ENCODE measurements at places on chromosomes 1 and 21.

DNA sequence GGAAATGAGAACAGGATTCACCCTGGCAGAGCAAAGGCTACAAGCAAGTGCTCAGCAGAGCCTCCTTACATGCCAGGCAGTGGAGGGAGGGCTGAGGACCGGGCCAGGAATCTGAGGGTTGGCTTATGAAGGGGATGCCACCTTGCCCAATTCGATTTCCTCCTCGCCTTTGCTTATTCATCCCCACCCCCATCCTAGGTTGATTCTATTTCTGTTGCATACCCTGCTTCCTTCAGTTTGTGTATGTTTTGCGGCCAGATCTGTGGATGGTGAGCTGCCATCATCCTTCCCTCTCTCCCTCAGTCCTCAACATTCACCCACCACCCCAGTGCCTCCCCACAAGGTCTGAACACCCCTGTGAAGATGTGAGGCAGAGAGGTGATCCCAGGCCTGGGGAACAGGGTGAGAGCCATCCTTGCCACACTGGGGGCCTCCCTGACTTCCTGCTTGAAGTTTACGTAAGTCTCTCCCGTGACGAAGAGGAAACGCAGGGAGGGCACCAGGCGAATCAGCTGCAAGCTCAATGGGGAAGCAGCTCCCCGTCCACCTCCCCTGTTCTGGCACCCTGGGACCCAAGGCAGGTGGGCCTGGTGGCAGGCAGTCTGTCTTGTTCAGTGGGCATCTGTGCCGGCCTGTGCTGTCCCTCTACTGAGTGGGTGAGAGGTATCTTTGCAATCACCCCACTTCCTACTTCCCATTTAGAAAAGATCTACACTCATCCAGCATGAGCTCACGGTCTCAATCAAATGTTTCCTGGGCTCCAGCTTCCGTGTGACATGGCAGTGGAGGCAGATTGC lies 50.6 kb upstream of the CNTN2 start:
- DNase-seq = no peak

- DNase-seq = peak; percentile 4
These were observed 97.3 kb downstream of the PLA2G4A start for GRCh38 chr1:186925881-186926669.

DNA sequence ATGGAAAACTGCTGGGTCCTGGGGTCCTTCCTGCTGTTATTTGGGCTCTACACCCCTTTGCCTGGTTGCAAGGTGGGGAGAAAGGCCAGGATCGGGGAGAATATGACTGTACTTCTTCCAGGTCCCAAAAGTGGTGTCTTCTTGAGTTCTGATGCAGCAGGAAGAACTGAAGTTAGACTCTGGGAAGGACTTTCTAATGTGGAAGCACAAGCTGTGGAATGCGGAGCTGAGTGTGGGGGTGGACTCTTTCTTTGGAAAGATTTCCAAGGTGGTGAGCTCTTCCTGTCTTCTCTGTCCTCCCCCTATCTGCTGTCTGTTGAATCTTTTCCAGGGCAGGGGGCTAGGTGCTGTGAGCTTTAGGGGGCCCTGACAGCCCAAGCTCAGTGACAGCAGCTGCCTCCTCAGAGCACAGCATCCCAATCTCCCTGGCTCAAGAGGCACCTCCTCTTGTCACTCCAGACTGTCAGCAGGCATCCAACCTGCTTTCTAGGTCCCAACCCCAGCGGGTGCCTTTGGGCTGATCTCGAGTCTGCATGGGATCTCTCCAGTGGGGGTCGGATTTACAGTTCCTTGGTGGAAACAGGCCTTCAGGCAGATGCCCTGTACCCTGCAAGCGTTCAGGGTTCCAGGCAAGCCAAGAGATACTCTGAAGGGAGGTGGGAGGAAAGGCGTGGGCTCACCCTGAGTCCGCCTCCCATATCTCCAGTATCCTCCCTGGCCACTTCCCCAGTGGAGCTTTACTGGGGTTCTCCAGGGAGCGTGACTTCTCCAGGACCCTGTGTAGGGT lies 23.2 kb downstream of the ADORA1 start:
- DNase-seq = no peak

- no peak for DNase-seq
These were observed 59.7 kb downstream of the DESI2 start for GRCh38 chr1:244712669-244713068.

- DNase-seq = peak; percentile 68
These were observed 30.6 kb downstream of the FAM78B start for GRCh38 chr1:166136222-166136621.

GRCh38 chr1:226891846-226892523 lies 21.6 kb downstream of the PSEN2 start:
- no peak for DNase-seq

GRCh38 chr1:219130366-219130935 lies 43.2 kb upstream of the LYPLAL1 start:
- no peak for DNase-seq

DNA sequence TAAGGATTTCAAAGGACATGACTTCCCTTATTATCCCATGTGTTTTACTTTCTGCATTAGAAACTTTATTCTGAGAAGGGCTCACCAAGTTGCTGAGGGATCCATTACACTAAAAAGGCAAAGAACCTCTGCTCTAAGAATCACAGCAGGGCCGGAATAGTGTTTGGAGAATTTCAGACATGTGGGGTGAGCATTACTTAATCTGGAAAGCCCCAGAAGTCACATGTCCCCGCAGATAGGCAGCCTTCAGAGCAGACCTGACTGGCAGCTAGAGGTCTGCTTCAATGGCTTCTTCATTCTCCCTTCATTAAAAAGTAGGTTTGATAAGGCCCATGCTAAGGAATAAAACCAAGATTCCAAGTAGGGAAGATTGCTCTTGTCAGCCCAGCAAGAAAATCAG lies 52.6 kb upstream of the RBM15 start:
- DNase-seq = no peak

DNA sequence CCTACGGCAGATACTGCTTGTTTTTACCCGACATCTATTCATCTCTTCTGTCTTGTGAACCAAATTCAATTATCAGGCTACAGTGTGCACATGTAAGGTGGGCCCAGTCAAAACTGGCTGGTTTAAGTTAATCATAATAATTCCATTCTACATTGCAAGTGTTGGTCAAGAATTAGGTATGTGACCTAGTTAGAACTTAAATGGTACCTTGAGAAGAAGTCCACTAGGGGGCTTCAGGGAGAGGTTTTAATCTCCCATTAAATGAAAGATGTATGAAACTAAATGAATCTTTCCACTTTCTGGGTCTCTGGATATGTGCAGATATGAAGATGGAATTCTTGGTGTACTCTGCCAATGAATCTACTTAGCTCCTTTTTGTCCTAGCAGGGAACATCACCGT lies 187.1 kb downstream of the CDC42BPA start:
- DNase-seq = peak; percentile 50

DNA sequence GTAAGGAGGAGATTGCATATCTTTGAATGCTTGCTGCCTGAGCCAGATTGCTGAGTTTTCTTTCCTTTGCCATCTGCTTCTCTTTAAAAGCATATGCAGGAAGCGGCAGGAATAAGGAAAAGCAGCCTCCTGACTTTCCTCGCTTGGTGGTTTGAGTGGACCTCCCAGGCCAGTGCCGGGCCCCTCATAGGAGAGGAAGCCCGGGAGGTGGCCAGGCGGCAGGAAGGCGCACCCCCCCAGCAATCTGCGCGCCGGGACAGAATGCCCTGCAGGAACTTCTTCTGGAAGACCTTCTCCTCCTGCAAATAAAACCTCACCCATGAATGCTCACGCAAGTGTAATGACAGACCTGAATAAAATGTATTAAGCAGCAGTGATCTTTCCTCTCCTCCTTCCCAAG lies 1.5 kb downstream of the CORT start:
- peak; percentile 33 for DNase-seq

DNA sequence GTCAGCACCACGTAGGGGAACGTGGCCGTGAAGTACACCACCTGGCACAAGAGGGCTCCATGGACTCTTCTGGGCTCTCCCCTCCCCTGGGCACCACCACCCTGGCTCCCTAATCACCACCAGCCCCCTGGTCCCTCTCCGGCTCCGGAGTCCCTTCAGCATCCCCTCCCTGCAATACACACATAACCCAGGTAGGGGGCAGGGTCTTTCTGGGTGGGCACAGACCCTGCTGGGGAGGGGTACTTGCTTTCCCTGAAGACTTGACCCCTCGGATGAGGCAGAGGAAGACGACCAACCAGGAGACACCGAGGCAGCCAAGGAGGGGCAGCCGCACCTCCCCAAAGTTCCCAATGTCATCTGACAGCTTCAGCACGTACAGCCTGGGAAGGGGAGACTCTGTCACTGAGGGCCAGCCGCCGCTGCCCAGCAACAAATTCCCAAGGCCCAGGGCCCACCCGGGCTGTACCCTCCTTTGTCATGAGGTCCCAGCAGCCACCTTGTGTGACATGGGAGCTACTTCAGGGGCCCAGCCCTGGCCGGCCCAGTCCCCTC lies 11.3 kb downstream of the CCDC24 start:
- DNase-seq = no peak

DNA sequence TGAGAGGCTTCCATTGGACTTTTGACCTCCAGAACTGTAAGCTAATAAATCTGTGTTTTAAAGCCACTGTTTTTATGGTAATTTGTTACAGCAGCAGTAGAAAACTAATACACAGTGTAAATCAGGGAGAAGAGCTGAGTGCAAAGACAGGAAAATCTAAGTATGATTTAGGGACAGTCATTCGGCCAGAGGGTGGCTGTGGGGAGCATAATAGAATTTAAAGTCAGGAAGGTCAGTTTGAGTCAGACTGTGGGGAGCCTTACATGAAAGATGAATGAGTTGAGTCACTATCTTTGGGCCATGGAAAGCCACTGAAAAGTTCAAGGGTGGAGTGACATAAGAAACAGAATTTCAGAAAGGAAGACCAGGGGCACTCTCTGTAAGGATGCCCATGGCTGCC lies 52.4 kb upstream of the SSX2IP start:
- DNase-seq = no peak

Measured in fibroblast of lung (primary cell).